Activated naive CD4-positive, alpha-beta T cell (primary cell): ENCODE measurements at places on chromosomes 5 and 9.

GRCh38 chr5:159214486-159215271, 5.3 kb upstream of the RNF145 start:
- DNase-seq = no peak

DNA sequence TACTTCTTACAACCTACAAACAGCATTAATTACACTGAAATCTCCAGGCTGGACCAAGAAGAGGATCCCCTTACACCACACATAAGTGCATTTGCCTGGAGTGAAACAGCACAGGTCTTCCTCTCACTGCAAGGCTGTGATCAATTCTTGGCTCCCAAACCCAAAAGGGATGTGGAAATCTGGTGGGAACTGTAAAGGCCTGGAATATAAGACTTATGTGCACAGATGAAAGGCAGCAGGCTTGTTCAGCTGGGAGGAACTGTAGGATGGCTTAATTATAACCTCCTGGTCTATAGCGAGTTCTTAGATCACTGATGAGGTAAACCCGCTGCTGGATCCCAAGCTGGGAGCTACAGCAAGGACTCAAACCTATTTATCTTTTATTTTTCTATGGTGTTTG, 182.9 kb upstream of the TNC start:
- DNase-seq = no peak

DNA sequence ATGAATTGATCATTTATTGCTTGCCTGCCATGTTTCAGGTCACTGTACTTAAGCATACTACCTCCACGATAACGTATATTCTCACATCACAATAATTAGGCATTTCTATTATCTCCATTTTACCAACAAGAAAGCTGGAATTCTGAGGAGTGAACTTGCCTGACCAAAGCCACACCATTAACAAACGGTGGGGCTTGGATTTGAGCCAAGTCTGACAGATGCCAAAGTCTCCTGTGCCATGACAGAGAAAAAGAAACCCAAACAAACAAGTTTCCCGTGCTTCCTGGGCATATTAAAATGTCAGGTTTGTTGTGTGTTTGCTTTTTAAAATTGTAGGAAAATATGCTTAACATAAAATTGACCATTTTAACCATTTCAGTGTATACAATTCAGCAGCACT, 40.8 kb upstream of the KCNV2 start:
- DNase-seq = no peak

- no peak for DNase-seq
These were observed 694.5 kb upstream of the ZNF608 start for GRCh38 chr5:125440905-125441304.

GRCh38 chr9:10921671-10922070, 308.9 kb upstream of the PTPRD start:
- DNase-seq = no peak
